ENCODE measurements at places on chromosomes 16 and 17. TPM values are rescaled to one million over a fixed set of nuclear protein-coding genes. Genes with fewer than 3 reads are reported as not detected.

The C1QTNF8 gene
- not detected for total RNA-seq

GRCh38 chr17:79441356-79442160 is 169.3 kb downstream of the RBFOX3 start:
- no peaks in the 10 kb centered on the region for H3K27me3 ChIP-seq
- no peak overlapping the region for H3K27ac ChIP-seq
- DNase-seq = no peak
- no peak overlapping the region for H3K4me3 ChIP-seq

DNA sequence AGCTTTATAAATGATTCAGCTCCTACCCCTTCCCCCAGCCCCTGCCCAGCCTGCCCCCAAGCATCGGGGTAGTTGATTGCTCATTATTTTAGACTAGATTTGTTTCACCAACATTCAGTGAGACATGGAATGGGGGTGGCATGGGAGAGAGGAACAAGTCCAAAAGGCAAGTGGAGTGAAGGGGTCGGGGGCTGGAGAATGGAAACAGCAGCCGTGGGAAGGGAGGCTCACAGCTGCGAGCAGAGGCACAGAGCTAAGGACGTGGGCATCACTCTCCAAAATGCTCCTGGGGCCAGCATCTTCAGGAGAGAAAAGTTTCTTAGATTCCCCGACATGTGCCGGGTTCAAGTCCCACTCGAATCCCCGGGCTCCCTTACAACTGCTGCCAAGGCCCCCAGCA is 19.3 kb downstream of the PIPOX start:
- no peaks in the 10 kb centered on the region for H3K36me3 ChIP-seq
- no peak for DNase-seq
- no peaks in the 10 kb centered on the region for H3K27me3 ChIP-seq
- H3K4me1 ChIP-seq = peaks cover 28% of the 10 kb centered on the region

- H3K36me3 ChIP-seq = no peaks in the 10 kb centered on the region
- H3K4me3 ChIP-seq = no peak overlapping the region
- H3K27ac ChIP-seq = no peak overlapping the region
- H3K27me3 ChIP-seq = peaks cover 6% of the 10 kb centered on the region
- H3K4me1 ChIP-seq = peaks cover 15% of the 10 kb centered on the region
These were observed 142.0 kb upstream of the CORO6 start for GRCh38 chr17:29764748-29765147.

DNA sequence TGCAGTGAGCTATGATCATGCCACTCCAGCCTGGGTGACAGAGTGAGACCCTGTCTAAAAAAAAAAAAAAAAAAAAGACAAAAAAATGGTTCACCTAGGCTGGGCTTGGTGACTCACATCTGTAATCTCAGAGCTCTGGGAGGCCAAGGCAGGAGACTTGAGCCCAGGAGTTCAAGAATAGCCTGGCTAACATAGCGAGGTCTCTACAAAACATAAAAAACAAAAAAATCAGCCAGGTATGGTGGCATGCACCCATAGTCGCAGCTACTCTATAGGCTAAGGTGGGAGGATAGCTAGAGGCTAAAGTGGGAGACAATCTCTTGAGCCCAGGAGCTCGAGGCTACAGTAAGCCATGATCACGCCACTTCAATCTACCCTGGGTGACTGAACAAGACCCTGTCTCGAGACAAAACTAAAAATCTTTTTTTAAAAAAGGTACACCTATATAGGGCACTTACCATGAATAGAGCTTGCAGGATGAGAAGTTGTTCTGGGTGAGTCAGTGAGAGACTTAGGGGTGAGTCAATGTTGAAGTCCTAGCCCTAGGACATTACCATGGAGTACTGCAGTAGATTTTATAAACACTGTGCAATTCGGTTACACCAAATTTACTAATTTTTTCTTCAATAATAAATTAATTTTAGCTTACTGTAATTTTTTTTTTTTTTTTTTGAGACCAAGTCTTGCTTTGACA is 19.0 kb downstream of the USP32 start:
- H3K4me3 ChIP-seq = no peak overlapping the region
- no peaks in the 10 kb centered on the region for H3K27me3 ChIP-seq
- H3K36me3 ChIP-seq = no peaks in the 10 kb centered on the region
- H3K27ac ChIP-seq = no peak overlapping the region
- DNase-seq = no peak

GRCh38 chr16:61945511-61945910 is 90.7 kb downstream of the CDH8 start:
- no peak for DNase-seq
- H3K4me3 ChIP-seq = no peak overlapping the region
- H3K36me3 ChIP-seq = no peaks in the 10 kb centered on the region
- H3K4me1 ChIP-seq = peaks cover 31% of the 10 kb centered on the region
- H3K27me3 ChIP-seq = no peaks in the 10 kb centered on the region

DNA sequence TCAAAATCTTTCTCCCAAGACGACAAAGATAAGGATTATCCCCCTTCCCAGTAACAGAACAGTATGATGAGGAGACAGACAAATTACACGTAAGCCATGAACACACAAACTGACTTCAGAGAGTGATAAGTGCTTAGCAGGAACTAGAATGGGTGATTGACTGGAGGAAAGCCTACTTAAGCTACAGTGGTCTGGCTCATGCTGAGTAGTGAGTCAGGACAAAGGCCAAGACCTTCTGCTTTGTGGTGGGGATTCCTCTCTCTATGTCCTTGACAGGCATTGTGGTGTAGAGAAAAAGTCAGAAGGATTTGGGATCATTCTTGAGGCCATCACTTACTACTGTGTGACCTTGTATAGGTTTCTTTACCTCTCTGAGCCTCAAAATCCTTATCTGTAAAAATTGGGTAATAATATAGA is 381.9 kb upstream of the CCL2 start:
- no peaks in the 10 kb centered on the region for H3K36me3 ChIP-seq
- no peak overlapping the region for H3K4me3 ChIP-seq
- H3K27me3 ChIP-seq = no peaks in the 10 kb centered on the region
- no peak for DNase-seq
- H3K27ac ChIP-seq = no peak overlapping the region
- no peaks in the 10 kb centered on the region for H3K4me1 ChIP-seq

All from neural progenitor cell (in vitro differentiated cells).